ENCODE measurements at places on chromosomes 5 and 9.

DNA sequence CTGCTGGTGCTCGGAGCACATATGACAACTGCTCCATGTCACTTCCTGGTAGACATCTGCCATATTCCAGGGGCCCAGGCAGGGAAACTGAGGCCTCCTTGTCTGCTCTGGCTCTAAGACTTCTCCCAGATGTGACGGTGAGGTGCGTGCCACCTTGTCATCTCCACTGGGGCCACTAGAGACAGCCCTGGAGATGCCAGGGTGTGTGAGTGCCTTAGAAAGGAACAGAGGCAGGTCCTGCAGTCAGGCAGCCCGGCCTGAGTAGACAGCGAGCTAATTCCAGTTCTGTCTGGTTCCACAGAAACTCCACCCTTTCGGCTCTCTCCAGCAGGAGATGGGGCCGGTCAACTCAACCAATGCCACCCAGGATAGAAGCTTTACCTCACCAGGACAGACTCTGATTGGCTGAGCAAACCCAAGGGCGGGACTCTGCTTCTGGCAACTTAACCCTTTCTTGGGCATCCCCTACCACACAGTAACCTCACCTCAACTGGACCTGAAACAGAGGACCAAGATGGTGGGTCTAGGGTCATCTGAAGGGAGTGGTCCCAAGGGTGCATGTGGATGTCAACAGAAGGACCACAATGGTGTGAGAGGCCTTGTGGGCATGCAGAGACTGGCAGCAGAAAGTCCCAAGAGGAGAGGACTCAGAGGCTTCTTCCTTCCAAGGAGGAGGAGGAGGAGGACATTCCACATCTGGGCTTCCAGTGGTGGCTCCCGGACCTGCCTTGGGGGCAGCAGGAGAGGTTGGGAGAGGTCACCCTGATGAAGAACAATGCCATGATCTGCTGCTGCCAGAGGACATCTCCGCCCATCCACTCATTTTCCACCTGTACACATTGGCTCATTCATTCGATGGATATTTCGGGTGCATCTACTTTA is 77.7 kb downstream of the RGS3 start:
- no peak for DNase-seq

DNA sequence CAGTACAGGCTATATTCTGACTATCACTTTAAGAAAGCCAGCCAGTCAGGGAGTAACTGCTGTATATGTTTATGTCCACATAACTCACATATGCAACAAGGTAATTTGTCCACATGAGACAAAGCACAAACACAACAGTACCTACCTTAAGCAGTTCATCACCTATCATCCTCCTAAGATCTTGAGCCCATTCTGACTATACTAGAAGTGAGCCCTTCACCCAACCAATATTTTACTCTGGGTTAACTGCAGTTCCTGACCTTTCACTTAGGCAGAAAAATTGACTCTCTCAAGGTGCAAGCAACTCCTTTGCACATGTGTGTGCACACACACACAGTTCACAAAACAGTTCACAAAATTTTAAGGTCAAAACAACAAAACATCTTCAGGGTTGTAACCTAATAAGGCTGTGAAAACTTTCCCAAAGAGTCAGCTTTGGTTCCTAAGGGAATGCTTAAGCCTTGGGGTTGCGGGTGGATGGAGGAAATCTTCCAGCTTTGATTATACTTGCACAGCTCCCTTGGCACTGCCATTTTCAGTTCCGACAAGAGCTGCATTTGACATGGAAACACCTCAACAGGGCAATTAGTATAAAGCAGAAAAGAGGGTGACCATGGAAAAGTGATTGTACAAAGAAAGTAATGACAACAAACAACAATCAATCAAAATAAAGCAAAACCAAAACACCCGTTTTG is 215.3 kb downstream of the NFIB start:
- no peak for DNase-seq

DNA sequence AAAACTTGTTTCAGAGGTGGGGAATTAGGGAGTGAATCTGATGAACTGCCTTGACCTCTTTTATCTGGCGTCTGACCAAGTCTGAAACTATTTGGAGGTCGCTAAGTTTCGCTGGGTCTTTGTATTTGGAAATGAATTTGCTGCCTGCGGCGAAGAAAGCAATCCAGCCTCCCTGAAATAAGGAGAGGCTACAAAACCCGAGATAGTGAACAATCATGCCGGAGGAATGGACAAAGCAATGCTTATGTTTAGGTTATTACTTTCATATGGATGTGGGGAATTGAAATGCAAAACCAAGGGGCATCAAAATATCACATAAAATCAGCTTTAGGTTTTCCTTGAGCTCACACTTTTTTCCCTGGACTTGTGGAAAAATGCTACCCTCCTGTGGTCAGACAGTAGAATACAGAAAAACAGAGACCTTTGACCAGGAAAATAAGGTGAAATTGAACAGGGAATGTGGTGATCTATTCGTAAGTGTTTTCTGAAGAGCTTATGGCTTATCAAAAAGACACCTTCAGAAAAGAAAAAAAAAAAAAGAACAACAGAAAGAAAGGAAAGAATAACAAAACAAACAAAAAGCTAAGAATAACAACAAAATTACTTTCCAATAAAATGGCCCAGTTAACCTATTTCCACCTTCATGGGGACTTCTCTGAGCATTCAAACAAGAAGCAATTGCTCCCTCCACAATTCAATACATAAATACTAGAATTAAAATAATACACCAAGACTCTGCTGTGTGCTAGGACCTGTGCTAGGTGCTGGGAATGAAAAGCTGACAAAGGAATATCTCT is 68.6 kb upstream of the DPYSL3 start:
- DNase-seq: no peak

- DNase-seq: no peak
These were observed 66.1 kb upstream of the TYRP1 start for GRCh38 chr9:12627096-12627495.
